ENCODE measurements at places on chromosomes 11 and 22.

DNA sequence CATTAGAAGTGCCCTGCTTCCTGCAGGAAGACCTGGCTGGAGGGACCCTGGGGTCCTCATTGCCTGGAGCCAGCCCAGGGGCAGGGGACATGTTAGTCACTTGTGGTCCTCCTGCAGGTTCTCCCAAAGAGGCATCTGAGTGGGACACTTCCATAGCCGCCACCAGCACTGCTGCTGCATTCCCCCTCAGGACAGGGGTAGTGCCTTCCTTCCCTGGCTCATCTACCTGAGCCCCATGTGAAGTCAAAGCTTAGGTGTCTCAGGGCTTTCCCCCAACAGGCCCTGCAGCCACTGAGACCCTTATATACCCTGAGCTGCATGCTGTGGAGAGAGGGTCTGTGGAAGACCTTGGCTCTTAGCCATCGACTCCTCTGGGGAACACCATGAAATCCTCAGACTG lies 45.0 kb upstream of the VPREB1 start:
- DNase-seq = no peak

- peak; percentile 71 for DNase-seq
Measured at GRCh38 chr22:24938741-24939341, 7.7 kb downstream of the LHFPL7 start.

DNA sequence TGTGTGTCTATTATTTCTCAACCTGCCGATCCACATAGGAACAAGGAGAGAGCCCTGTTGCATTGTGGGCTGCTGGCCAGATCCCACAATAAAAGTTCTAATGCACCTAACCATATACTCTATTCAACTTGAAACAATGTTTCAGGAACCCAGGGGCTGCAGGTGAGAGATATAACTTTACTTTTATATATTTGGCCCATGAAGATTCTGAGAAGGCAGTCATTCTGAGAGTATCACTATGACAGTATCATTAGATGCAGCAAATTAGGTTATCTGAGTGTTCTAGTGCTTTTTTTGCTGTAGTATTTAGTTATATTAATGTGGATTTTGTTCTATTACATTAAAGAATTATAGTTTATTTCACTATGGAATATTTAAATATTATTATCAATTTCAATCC lies 655.1 kb upstream of the ARHGAP42 start:
- no peak for DNase-seq

GRCh38 chr11:102138223-102138622 lies 28.0 kb downstream of the YAP1 start:
- DNase-seq = peak; percentile 26

DNA sequence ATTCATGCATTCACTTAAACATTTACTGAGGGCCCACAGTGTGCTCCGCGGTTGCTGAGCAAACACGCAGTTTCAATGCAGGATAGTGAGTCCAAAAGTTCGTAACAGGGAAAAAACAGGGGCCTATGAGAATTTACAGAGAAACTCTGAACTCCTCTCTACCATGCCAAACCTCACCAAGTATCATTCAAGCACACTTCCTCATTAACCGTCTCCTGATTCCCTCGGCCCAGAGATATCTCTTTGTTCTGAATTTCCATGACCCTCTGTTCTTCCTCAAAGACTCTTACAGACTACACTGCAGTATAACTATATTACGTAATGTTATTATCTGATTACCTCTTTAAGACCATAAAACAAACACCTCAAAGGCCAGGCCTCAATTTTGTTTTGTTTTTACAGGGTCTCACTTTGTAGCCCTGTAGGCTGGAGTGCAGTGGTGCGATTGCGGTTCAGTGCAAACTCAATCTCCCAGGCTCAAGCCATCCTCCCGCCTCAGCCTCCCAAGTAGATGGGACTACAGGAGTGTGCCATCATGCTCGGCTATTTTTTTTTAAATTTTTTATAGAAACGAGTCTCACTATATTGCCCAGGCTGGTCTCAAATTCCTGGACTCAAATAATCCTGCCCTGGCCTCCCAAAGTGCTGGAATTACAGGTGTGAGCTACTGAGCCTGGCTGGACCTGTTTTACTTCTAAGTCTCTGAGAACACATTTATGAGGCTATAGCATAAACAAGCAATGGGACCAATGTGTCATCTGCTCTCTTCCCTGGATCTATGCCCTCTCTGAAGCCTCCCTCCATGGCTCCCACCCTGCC lies 3.6 kb downstream of the HPS4 start:
- DNase-seq = no peak

DNA sequence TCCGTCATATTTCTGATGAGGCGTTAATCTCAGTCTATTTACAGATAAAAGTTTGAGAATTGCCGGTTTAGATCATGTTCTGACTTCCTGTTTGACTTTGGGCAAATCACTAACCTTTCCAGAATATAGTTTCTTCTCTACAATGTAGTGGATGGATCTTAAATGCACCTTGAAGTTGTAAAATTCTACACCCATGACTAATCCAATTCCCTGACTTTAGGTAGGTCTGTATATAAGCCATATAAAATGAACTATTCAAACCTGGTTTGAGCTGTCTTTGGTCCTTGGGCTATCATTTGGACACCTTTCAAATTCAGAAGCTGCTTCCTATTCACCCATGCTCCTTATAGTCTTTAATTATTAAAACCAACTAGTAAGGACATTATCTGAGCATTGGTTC lies 52.2 kb upstream of the BLID start:
- no peak for DNase-seq

DNA sequence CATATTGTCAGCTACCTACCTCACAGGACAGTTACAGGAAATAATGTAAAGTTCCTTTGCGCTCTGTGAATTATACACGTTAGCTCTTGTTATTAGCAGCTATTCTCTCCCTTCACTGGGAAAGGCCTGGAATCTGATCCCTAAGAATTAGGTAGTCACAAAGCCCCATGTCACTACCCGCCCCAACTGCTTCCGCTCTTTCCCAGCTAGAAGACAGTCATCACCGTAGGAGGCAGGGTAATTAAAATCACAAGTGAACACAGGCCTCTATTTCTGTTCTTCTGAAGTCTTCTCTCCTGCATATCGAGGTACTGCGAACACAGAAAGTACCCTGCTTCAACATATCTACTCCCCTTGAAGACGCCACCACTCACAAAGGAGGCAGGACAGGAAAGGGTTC lies 12.6 kb upstream of the AHNAK start:
- DNase-seq = no peak

DNA sequence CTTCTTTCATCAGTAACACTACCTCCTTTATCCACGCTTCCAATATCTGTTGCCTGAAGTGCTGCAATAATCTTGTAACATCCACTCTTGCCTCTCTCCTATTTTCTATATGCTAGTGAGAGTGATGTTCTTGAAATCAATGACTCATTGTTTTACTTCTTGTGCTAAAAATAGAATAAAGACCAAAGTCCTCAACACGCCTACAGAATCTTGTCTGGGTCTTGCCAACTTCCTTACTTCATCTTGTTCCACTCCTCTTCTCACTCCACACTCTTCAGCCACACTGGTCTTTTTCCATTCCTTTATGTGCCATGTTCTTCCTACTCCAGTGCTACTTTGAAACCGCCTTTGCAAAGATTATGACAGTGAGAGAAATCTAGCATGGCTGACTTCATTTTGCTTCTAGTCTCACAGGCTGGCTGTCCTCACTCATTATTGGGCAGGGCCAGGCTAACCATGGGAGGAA lies 136.4 kb downstream of the CCDC81 start:
- peak; percentile 73 for DNase-seq

DNA sequence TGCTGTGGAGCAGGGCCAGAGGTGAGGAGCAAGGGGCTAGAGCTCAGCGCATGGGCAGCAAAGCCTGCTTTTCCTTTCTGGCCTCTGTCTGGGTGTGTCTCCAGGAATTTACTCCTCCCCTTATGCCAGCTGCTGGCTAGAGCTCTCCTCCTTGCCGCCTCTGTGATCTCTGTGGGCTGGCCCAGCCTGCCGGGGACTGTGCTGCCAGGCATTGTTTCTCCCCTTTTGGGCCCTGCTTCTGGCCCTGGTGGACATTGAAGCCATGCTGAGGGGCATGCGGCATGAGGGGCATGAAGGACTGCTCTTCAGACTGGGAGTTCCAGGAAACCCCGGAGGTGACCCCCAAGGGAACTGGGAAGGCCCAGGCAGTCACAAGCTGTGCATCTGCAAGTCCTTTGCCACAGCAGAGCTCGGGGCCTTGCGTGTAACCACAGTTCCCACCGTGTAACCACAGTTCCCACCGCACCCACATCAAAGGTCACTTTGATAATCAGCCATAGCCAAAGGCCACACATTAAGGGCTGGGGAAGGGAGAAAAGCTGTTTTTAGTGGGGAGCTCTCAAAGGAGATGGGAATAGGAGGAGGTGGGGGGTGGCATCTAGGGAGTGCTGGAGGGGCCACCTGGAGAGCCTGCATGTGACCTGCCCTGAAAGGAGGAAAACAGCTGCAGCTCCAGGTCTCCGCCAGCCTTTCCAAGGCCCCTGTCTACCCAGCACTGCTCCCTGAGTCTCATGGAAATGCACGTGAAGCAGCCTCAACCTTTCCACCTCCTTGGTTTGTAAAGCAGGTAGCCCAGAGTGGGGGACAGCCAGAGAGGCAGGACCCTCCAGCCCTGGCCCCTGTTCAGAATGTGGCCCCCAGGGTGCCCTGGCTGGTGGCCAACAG lies 62.3 kb downstream of the PPFIBP2 start:
- peak; percentile 63 for DNase-seq

DNA sequence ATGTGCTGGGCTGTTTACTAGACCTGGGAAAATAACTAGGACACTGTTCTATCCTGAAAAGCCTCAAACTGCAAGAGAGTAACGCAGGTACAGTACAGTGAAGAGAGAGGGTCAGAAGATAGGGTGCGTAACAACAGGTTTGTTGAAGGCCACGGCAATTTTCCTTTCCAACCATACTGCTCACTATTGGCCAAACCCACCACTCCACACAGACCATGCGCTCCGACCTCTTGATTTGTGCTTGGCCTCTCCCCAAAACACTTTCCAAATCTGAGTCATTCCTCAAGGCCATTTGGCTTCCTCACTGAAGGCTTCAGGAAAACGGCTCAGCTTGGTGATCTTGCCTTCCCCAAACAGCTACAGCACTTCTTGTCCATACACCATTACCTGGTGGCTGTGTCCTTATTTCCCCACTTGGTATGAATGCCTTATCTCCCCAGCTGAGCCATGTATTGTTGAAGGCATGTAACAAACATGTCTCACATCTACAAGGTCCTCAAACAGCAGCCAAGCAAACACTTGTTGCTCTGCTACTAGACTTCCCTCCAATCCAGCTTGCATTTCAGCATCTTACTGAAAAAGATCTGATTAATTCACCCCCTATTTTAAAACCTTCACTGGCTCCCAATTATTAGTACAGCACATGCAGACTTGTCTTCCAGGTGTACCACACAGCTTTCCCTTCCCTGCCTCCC lies 40.9 kb downstream of the TCF20 start:
- DNase-seq = peak; percentile 60

DNA sequence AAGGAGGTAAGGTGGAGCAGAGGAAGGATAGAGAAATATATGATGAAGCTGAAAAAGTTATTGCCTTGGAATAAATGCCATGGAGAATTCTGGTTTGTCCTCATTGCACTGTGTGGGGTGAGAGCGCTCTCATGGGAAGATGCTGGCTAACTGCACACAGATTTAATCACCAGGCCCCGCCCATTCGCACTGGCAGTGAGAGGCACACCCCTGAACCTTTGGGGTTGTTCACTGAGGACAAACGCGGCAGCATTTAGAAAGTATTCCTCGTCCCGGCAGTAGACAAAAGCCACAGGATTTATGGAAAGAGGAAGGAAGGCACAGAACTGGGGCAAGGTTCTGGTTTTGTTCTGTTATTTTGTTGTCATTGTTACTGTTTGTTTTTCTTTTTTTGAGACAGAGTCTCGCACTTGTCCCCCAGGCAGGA lies 70.2 kb downstream of the MED15 start:
- peak; percentile 49 for DNase-seq

GRCh38 chr22:30881361-30882183 lies 87.0 kb downstream of the MORC2 start:
- no peak for DNase-seq

DNA sequence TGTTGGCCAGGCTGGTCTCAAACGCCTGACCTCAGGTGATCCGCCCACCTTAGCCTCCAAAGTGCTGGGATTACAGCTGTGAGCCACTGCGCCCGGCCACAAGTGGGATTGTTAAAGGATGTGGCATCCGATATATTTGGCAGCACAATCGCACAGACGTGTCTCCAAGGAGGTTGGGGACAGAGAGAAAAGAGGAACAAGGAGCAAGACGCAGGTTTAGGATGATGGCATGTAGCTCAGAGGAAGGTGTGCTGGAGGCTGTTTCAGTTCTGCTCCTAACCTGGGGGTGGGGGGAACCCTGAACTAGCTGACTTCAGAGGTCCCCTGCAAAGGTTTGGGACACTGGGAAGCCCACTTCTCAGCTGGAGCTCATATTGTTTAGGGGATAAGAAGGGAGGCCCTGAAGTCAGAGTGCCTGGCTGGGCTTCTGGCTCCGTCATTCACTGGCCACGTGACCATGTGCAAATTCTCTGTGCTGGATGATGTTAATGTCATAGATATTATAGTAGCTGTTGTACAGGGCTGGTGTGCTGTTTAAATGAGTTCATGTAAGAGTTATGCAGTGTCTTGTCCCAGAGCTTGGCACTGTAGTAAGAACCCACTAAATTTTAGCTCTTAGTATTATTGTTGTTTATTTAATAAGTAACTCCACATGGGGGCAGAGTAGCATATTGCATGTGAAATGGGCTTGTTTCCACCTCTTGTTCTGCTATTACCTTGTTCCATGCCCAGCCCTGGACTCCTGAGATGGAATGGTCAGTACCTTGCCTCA lies 129.7 kb downstream of the ST3GAL4 start:
- peak; percentile 78 for DNase-seq

DNA sequence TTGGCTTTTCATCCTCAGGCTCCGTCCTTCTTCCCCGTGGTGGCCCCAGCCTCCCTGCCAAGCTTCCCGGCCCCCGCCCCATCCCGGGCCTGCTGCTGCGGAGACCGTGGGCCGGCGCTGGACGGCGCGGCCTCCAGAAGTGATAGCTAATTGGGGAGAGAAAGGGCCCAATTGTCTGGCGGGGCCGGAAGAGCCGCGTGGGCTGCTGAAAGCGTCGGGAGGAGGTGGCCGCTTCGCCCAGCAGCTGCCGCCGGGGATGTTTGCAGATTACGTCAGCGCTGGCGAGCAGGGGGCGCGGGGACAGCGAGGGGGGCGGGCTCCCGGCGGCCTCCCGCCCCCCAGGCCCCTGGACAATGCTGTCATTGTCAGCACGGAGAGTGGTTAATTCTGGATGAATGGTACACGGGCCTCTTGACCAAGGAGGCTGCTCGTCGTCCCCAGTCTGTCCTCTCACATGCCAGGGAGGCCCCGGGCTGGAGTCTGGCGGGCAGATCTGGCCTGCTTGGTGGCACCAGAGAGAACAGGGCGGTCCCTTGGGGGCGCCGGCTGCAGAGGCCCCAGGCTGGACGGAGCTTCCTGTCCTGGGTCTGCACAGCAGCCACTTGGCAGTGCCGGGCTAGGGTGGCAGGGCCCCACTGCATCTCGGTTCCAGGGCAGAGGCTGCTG lies 1.6 kb downstream of the SMIM38 start:
- peak; percentile 76 for DNase-seq

GRCh38 chr22:32411402-32411801 lies 645 bp downstream of the RTCB start:
- peak; percentile 64 for DNase-seq

GRCh38 chr11:44595006-44595405 lies 29.5 kb downstream of the CD82 start:
- DNase-seq = no peak

GRCh38 chr22:21876486-21877176 lies 9.2 kb upstream of the MAPK1 start:
- DNase-seq = peak; percentile 85
